Body of pancreas (tissue), 4 donors: ENCODE measurements at places on chromosomes 12 and 14. TPM values are rescaled to one million over a fixed set of nuclear protein-coding genes. Genes with fewer than 3 reads are reported as not detected.

The EML5 gene
- 2.9 TPM for total RNA-seq

GRCh38 chr14:88168025-88168424 is 155.0 kb downstream of the KCNK10 start:
- DNase-seq, result no peak

GRCh38 chr14:61503167-61503801 is 181.9 kb downstream of the PRKCH start:
- no peak for DNase-seq

DNA sequence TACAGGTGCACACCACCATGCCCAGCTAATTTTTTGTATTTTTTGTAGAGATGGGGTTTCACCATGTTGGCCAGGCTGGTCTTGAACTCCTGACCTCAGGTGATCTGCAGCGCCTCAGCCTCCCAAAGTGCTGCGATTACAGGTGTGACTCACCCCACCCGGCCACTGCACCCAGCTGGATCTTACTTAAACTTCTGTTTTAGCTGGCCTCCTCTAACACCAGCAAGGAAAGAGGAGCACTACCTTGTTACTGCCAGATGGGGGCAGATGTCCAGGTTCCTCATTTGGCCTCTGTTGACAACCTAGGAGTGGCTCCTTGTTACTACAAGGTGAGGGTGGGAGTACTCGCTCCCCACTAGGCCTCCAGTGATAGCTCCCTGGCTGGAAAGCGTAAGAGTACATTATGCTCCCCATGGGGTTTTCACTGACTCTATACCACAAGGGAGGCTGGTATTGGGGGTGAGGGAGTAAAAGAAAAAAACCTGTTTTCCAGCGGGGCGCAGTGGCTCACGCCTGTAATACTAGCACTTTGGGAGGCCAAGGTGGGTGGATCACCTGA is 13.2 kb upstream of the ARF6 start:
- DNase-seq, result peak; percentile 60

The YBX3 gene
- 293 TPM for total RNA-seq

The ABCB9 gene
- 7.9 TPM for total RNA-seq

DNA sequence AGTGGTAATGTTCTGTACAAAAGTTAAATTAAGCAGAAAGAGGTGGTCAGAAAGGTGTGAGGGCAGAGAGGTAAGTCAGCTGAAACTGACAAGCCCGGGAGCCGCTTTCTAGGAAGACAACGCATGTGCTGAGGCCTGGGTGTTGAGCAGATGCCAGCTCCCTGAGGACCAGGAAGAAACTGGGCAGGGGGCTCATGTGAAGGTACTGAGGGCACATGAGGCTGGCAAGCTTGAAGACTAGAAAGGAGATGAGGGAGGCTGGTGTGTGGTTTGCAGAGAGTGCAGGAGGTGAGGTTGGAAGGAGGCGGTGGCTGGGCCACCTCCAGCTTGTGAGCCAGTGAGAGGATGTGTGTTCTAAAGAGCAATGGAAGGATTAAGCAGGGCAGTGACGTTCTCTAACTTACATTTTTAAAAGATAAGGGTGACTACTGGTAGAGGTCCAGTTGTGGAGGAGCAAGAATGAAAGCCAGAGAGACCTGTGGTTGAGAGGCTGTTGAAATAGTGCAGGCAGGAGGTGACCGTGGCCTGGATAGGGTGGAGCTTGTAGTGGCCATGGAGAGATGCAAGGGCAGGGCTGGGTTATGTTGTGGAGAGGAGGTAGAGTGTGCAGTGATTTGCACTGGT is 29.1 kb downstream of the ZNF664 start:
- no peak for DNase-seq

- no peak for DNase-seq
These were observed 11.7 kb upstream of the ANKLE2 start for GRCh38 chr12:132773077-132773955.

The DLGAP5 gene
- not detected for total RNA-seq

The ZNF385A gene
- total RNA-seq, result 3.1 TPM

The LTBR gene
- total RNA-seq, result 173 TPM

GRCh38 chr14:50272498-50272897 is 39.5 kb downstream of the L2HGDH start:
- DNase-seq, result no peak

- DNase-seq, result no peak
These were observed 69.7 kb downstream of the SEC23A start for GRCh38 chr14:39033371-39033770.

DNA sequence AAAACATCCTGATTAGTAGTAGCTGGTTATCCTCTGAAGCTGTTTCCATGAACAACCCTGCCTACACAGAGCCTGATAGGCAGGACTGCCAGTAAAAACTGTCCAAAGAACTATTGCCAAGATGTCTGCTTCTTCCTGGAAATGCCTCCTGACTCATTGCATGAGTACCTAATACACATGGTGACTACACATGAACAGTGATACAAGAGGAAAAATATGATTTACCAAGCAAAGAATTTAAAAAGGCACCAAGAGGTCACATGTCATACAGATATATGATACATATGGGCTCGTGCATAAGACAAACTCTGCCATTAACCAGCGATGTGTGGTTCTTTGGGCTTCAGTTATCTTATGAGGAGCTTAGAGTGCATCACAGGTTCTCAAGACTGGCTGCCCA is 552.3 kb downstream of the SLC16A7 start:
- DNase-seq, result no peak

DNA sequence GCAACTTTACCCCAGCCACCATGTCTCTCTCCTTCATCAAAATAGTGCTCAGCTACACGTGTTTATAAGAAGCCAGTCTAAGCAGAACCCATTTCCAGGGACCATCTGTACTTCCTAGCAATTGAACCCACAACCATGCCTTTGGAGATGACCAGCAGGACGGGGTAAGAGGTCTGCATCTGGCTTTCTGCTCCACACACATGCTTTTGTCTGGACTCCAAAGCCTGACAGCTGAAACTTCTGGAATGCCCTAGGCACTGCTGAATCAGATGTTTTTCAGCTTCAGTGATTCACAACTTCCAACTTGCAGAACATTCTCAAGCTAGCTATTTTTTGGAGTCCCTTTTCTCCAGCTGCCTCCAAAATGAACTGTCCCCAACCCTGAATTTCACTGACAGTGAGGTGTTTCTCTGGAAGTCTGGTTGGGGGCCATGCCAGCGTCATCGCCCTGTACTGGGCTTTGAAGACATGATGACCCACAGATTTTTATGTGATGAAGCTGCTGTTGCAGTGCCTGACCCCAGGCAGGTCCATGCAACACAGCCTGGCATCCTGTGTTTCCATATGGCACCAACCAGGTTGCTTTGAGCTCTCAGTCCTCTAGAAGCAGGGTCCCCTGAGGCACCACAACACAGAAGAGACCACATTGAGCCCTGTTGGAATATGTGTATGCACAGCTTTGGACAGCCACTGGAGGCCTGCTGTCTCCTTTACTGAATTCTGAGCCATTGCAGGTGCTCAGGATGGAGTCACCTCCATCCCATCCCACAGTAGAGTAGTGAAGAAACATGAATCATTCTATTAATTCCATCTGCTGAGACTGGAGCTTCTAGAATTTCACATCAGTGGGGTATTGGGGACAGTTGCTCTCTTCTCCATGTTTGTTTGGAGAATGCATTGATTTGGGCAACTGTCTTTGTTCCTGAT is 80.2 kb downstream of the NUAK1 start:
- no peak for DNase-seq

The ACOT6 gene
- not detected for total RNA-seq

GRCh38 chr12:128445415-128446127 is 178.6 kb downstream of the TMEM132C start:
- DNase-seq, result no peak

GRCh38 chr12:115378291-115378690 is 694.3 kb upstream of the TBX3 start:
- no peak for DNase-seq

The CMKLR1 gene
- 5.3 TPM for total RNA-seq

The PIK3C2G gene
- total RNA-seq, result 2.9 TPM

DNA sequence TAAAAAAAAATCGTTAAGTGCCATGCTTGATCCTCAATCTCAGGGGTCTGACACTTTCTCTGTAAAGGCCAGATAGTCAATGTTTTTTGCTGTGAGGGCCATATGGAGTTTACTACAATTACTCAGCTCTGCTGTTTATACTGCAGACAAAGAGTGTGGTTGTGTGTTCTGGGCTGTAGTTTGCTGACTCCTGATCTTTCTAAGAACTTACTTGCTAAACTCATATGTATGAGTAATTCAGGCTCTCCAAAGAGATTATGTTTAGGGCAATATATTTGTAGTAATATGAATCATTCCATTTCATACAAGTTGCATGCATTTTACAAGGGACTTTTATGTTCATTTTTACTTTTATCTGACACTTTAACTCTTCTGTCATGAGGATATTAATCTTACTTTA is 188.2 kb downstream of the TMTC2 start:
- DNase-seq, result no peak

The TAS2R20 gene
- 7.5 TPM for total RNA-seq

The KCNC2 gene
- 0.26 TPM for total RNA-seq

- peak; percentile 14 for DNase-seq
These were observed 178.3 kb downstream of the NUAK1 start for GRCh38 chr12:105960319-105961083.

GRCh38 chr12:94123127-94123526 is 25.2 kb upstream of the PLXNC1 start:
- no peak for DNase-seq

GRCh38 chr12:132399092-132400010 is 70.0 kb upstream of the GALNT9 start:
- DNase-seq, result no peak

DNA sequence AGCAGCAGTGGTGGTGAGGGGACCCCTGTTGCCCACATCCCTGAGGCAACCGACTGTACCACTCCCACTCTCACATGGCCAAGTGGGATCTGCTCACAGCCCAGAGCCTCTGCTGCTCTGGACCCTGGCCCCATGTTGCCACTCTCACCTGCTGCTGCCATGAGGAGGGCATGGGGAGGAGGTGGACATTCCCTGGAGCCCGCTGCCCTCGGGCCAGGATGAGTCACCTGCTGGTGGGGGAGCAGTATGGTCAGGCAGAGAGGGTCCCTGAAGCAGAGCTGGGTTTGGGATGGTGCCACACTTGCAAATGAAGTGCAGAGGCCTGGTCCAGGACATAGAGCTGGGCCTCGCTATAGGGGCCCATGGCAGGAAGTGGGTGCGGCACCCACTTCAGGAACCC is 26.1 kb downstream of the SDR9C7 start:
- DNase-seq, result no peak

GRCh38 chr12:57185906-57186508 is 30.6 kb upstream of the NXPH4 start:
- no peak for DNase-seq

GRCh38 chr14:57275023-57275664 is 6.4 kb downstream of the AP5M1 start:
- DNase-seq, result no peak

The CCDC38 gene
- not detected for total RNA-seq

DNA sequence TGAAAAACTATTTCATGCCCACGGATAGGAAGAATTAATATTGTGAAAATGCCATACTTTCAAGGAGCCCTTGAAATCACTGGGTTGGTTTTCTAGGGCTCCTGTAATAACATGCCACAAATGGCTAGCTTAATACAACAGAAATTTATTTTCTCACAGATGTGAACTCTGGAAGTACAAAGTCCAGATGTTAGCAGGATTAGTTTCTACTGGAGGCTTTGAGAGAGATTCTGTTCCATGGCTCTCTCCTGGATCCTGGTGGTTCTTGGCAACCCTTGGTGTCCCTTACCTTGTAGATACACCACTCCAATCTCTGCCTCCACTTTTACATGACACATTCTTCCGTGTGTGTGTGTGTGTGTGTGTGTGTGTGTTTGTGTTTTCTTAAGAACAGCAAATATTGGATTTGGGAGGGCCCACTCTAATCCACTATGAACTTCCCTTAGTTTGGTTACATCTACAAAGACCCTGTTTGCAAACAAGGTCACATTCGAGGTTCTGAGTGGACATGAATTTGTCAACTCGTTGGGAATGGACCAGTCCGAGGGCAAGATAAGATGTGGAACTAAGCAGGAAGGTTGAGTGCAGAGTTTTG is 381.1 kb downstream of the IPO8 start:
- DNase-seq, result no peak

The KCNJ8 gene
- 15.2 TPM for total RNA-seq

- no peak for DNase-seq
These were observed 126.0 kb upstream of the ATF7IP start for GRCh38 chr12:14239350-14239934.

DNA sequence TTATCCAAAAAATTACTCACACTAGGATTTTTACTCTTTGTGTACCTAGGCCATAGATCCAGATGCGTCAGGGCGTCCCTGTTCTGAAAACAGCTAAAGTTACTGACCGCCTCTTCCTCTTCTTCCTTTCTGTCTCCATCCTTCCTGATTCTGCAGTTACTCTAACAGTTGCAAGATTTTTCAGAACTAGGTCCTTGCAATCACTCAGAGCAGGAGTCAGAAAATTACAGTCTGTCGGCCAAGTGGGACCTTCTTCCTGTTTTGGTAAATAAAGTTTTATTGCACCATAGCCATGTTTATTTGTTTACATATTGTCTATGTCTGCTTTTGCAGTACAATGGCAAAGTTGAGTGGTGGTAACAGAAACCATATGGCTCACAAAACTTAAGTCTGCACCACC is 25.6 kb upstream of the FGF6 start:
- DNase-seq, result no peak

The SPIC gene
- total RNA-seq, result not detected

The KCNK10 gene
- 1.6 TPM for total RNA-seq

The EFS gene
- total RNA-seq, result 1.3 TPM

GRCh38 chr14:22508150-22508457 is 80.9 kb downstream of the DAD1 start:
- no peak for DNase-seq

DNA sequence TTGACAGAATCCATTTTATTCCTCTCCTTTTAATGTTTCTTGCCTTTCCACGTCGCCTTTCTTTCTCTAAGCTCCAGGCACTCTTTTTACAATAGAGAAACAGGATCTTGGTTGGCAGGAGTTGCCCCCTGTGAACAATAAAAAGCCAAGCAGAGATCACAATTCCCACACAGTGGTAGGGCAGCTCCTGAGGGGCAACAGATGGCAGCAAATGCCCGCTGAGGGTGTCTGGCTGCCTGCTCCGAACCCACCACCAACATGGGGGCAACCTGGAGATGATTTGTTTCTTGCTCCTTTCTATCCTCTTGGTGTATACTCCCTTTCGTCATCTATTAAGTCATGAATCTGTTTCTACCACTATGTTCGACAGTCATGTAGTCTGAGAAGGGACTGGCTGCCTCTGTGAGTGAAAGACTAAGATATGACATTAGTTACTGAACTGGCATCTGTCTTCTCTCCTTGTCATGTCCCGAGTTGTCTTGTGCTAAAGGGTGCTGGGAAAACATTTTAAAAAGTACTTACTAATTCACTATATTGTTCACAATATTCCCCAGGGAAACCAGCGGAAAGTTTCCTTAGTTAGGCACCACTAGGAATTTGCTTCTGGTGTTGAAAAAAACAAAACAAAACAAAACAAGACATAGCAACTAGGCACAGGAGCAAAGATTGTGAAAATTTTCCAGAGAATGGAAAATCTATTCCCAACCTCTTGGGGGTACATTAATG is 170.1 kb downstream of the STXBP6 start:
- DNase-seq, result no peak
